ENCODE measurements at places on chromosomes 12 and 14.

GRCh38 chr12:115597157-115597712 is 680.3 kb downstream of the MED13L start:
- DNase-seq = no peak

DNA sequence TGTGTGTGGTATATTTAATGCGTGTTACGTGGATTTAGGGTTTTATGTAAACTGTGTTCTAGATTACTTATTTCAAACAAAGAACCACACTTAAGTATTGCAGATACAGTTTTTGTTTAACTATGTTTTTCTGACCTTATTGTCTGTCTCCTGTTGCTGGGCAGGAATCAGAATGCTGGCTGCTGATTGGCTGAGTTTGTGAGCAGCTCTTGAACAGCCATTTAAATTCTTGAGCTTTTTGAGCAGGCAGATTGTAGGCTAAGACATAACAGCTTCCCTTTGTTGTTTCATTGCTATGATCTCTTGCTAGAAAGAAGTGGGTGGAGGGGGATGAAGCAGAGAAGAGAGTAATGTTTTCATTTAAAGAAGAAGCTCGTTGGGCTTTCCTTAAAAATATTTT is 52.2 kb downstream of the ATF7IP start:
- no peak for DNase-seq

DNA sequence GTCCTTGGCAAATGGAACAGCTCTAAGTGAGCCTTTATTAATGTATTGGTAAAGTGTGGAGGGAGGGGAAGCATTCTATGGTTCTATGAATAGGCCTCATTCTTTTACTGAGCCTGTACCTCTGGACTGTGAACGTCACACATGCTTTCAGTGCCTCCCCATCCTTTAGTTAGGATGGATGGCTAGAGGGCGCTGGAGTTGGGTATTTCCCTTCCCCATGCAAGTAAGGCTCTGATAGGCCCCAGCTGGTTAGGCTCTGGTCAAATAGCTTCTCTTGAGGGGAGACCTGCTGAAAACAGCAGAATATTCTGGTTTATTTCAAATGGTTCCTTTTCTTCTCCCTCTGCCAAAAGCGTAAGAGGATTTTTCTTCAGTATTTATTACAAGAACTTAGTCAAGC is 860.9 kb upstream of the MDGA2 start:
- no peak for DNase-seq

DNA sequence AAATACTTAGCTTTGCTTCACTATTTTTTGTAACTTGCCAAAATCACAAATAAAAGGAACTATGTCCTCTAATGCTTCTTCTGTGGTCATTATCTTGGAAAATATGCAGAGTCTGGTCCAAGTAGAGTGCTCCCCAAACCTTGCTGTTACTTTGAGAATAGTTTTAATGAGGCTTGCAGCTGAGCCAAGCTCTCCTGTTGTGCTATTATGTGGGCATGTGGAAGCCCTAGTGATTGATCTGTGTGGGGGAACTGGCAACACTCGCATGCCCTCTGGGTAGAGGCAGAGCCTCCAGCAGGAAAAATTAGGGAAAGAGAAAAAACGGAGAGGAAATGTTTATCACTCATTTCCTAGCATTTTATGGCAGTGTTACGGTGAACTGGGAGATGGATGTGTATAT is 473.1 kb downstream of the EGLN3 start:
- no peak for DNase-seq

GRCh38 chr12:53759261-53759660 is 7.5 kb upstream of the CISTR start:
- DNase-seq = no peak
